Panc1 (cell line): ENCODE measurements at places on chromosomes 6 and 20.
A peak's percentile ranks its signal among the peaks of the same experiment; 100 is the strongest.

DNA sequence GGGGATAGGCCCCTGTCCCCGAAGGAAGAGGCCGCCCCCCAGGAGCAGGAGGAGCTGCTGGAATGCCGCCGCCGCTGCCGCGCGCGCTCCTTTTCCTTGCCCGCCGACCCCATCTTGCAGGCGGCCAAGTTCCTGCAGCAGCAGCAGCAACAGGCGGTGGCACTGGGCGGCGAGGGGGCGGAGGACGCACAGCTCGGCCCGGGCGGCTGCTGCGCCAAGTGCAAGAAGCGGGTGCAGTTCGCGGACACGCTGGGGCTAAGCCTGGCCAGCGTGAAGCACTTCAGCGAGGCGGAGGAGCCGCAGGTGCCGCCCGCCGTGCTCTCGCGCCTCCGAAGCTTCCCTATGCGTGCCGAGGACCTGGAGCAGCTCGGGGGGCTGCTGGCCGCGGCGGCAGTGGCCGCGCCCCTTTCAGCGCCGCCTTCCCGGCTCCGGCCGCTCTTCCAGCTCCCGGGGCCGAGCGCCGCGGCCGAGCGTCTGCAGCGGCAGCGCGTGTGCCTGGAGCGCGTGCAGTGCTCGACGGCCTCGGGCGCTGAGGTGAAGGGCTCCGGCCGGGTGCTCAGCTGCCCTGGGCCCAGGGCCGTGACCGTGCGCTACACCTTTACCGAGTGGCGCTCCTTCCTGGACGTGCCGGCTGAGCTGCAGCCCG, 630 bp downstream of the PPP1R3G start:
- no peak for DNase-seq

DNA sequence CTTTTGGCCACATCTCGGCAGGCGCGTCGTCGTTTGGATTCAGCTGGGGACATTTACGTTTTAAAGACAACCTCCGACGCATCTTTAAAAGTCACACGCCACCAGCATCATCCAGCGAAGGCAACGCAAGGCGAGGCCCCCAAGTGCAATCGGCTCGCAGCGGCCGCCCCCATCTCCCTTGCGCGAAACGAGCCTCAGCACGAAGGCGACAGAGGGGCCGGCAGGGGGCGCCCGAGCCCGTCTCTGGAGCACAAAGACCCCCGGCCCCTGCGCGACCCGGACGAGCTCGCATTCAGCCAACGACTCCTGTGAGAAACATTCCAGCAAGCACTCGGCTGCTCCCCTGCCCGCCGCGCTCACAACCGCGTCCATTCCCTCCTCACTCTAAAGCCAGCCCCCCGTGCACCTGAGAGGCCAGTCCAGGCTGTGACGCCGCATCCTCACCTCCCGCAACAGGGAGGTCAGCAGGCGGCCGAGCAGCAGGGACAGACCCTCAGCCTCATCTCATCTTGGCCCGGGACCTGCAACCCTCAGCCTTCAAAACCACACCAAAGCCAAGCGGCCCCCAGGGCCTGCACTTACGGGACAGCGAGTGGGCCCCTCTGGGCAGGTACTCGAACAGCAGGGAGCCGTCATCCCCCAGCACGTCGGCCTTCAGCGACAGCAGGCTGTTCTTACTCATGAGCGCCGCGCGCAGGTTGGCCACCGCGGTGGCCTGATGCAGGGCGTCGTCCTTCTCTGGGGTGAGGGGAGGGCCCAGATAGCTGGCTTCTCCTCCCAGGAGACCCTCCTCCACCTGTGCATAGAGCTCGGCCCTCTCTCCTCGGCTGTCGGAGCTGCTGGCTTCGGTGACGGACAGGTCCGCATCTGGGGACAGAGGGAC, 35.8 kb downstream of the SLC2A4RG start:
- no peak for DNase-seq

DNA sequence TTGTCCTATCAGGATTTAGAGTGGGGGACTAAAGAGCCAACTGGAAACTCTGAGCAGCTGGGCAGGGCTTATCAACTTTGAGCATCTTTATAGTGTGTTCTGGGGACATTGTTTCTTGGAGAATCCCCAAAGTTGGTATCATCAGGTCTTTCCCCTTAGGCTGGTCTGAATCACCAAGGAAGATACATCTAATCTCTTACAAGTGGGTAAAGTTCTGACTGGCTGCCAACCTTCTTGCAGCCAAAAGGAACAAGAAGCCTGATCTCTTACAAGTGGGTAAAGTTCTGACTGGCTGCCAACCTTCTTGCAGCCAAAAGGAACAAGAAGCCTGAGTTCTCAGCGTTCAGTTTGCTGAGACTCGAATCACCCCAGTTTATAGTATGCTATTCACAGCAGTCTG, 1.6 kb upstream of the MED23 start:
- no peak for DNase-seq

DNA sequence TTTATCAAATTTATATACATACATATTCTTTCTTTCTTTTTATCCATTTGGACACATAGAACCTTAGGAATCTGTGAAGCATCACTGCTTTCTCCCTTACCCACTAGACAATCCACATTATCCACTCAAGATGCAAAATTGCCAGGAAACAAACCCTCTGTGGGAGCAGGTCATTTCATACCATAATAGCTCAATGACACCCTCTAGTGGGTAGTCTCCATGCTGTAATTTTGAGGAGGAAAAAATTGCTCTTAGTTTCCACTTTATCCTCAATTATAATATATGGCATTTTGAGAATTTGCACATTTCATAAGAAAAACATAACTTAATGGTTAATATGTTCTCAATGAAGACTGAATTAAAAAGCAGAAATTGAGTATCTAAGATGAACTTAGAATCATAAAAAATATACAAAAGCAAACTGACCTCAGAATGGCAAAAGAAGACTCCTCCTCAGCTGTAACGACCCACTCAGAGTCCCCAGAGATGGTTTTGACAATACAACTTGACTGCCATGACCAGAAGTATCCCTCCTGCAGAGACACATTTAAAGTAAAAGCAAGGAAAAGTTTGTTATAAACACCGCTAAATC, 164.1 kb downstream of the FRK start:
- peak; percentile 56 for DNase-seq

- no peak for DNase-seq
These were observed 37.9 kb downstream of the SYNDIG1 start for GRCh38 chr20:24507182-24507853.

- DNase-seq = no peak
These were observed 20.4 kb upstream of the LAMA4 start for GRCh38 chr6:112274774-112275173.

- no peak for DNase-seq
These were observed 18.2 kb downstream of the AKAP12 start for GRCh38 chr6:151257985-151258445.

GRCh38 chr20:3846378-3846739, 275 bp upstream of the MAVS start:
- DNase-seq = no peak

- no peak for DNase-seq
These were observed 226.7 kb downstream of the LMBRD1 start for GRCh38 chr6:69570106-69570505.

DNA sequence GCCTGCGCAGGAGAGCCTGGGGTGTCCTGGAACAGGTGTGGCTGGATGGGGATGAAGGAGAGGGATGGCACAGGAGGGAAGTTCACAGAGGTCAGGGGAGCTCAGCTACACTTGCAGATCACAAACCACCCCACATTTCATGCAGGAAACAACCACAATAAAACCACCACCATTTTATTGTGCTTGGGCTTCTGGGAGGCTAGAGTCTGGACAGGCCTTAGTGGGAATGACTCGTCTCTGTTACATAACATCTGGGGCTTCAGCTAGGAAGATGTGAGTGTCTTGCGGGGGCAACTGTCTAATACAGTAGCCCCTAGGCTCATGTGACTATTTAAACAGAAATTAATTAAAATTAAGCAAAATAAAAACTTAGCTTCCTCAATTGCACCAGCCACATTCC, 33.4 kb downstream of the SNX5 start:
- no peak for DNase-seq

DNA sequence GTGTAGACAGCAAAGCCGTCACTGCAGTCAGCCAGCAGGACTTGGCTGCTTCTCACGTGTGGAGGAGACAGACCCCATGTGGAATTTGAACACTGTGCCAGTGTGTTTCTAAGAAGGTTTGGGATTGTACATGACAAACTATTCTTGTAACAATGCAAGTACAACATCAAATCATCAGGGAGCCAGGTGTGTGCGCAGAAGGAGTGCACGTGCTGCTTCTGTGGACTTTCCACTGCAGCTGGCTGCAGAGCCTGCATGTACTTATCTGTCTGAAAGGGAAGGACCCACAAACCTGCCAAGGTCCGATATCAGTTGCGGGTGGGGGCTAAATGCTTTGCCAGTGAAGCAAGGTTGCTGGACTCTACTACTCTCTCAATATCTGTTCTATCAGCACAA, 211.6 kb downstream of the WDR27 start:
- no peak for DNase-seq

GRCh38 chr6:39530201-39530759, 194.9 kb downstream of the KIF6 start:
- no peak for DNase-seq

DNA sequence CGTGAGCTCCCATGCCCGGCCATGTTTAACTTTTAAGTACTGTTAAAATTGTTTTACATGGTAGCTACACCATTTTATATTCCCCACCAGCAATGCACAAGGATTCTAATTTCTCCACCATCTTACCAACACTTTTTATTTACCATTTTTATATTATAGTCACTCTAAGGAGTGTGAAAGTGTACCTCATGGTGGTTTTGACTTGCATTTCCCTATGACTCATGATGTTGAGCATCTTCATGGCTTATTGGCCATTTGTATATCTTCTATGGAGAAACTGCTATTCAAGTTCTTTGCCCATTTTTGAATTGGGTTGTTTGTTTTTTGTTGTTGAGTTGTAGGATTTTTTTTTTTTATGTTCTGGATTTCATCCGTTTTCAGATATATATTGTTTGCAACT, 15.6 kb upstream of the BPHL start:
- no peak for DNase-seq

- no peak for DNase-seq
These were observed 61.8 kb upstream of the LAMA2 start for GRCh38 chr6:128821116-128821515.

DNA sequence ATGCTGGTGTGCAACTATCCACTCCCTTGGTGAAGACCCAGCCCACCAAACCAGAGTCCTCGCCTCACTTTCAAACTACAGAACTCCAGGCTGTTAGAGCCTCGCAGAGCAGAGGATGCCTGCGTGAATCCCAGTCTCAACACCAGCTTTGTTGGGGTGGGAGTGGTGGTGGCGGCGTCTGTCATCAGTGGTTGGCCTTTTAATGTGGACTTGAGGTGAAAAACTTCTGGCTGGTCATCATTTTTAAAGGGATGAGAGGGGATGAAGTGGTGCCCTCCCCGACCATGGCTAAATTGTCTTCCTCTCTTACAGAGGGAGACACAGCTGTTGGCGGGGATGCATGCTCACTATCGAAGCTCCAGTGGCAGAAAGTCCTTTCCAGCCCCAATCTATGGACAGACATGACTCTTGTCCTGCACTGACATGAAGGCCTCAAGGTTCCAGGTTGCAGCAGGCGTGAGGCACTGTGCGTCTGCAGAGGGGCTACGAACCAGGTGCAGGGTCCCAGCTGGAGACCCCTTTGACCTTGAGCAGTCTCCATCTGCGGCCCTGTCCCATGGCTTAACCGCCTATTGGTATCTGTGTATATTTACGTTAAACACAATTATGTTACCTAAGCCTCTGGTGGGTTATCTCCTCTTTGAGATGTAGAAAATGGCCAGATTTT, 54.9 kb downstream of the EZR start:
- no peak for DNase-seq
